IPS-NIHi11 (cell line): ENCODE measurements at places on chromosomes 6 and 20.
A peak's percentile ranks its signal among the peaks of the same experiment; 100 is the strongest.

- peak; percentile 50 for DNase-seq
Measured at GRCh38 chr6:165659945-165660856, 2.8 kb downstream of the PDE10A start.

GRCh38 chr6:16174416-16175078 is 45.7 kb downstream of the MYLIP start:
- DNase-seq: no peak

DNA sequence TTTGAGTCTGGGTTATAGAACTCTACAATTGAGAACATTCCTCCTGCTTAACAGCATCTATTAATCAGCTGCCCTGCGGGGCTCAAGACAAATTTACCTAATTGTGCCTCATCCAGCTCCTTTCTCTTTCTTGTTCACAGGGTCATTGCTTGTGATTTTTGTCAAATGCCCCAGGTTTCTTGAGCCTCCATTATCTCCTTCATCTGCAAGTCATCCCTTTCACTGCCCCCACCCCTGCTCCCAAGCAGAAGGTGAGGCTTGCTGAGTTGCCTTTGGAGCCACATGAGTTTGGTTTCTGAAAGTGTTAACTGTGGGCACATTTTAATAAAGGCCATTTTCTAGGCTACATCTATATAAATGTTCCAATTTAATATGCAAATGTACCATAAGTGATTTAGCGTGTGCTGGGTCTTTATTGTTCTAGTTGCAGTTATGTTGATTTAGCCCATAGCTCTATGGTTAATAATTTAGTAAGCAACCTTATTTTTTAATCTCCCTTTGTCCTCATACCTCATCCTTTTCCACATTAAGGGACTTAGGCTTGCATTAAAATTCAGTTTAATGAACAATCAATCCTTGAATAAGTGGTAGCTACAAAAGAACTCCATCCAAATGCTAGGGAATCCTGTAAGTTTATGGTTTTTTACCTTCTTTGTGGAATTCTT is 56.1 kb downstream of the VSTM2L start:
- DNase-seq: no peak

GRCh38 chr6:116459927-116460326 is 1.2 kb upstream of the CALHM6 start:
- no peak for DNase-seq

GRCh38 chr20:31566658-31567379 is 38.3 kb upstream of the ID1 start:
- peak; percentile 47 for DNase-seq

- no peak for DNase-seq
Measured at GRCh38 chr6:41352907-41353306, 17.5 kb downstream of the NCR2 start.

DNA sequence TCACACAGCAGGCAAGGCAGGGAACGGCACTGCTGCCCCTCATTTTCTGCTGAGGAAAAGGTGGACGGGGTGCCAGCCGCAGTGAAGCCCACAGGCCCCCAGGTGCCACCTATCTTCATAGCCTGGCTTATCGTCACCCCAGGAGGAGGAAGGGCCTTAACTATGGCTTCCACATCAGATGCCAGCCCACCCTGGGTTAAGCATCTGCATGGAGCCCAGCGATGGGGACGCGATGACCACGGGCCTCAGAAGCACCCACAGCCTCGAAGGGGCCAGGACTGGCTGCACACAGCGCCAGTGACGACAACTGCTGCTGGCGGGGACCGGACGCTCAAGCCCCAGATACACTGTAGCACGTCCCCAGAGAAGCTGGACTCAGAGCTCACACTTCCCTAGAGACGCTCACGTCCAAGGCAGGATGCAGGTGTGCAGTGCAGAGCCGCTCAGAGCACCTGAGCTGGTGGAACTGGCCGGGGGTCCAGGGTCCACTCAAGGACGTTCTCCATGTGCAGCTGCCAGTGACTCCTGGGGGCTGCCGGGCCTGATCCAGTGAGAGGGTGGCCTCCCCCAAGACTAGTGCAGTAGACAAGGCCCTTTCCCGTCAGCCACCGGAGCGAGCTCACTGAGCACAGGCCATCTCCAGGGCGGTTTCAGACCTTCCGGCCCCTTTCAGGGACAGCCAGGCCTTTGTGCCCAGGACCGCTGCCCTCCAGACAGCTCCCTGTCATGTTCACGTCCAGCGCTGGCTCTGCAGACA is 83.0 kb downstream of the YTHDF1 start:
- no peak for DNase-seq

DNA sequence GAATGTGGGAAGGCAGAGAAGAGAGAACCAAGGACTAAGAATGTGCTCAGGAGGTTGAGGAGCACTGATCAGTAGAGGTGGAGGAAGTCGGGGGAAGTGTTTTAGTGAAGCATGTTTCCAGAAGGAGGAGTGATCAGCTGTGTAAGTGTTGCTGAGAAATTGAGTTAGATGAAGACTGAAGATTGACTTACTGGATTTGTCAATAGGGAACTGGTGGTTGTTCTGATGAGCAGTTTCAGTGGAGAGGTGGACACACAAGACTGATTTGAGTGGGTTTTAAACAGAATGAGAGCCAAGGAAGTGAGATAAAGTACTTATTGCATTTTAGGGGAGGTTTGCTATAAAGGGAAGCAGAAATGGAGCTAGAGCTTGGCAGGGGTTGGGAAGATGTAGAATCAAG is 182.6 kb downstream of the CDKAL1 start:
- no peak for DNase-seq

GRCh38 chr6:161835500-161836215 is 561.8 kb upstream of the AGPAT4 start:
- DNase-seq: no peak

DNA sequence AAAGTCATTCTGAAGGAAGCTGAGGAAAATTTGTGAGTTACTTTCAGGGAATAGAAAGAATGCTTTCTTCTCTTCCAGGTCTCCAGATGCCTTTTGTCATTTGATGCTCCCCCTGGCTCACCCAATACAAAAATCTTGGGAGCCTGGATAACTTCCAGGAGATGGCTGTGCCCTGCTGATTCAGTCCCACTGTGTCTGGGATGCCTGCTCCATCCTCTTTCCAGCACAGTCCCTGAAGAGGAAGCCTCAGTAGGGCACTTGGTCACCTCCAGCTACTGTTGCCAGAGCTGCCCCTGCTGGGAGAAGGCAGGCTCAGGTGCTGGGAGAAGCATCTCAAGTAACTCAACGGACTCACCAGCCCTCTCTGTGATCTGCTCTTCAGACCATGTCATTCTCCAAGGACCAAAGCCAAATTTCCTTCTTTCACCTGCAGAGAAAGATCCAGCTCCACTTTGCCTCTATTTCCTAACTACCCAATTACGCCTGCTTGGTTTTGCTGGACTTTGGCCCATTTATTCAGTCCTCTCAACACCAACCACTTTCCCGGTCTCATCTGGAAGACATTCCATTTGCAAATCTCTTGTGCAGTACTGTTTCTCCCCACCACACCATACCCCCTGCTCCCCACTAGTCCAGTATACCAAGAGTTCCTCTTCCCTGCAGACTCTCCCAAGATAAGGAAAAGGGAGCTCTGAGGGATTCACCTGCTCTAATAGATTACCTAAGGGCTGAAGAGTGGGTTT is 53.3 kb downstream of the SLC23A2 start:
- no peak for DNase-seq

GRCh38 chr6:10847684-10848083 is 9.3 kb upstream of the MAK start:
- no peak for DNase-seq

GRCh38 chr6:17125407-17125806 is 23.6 kb downstream of the STMND1 start:
- no peak for DNase-seq

DNA sequence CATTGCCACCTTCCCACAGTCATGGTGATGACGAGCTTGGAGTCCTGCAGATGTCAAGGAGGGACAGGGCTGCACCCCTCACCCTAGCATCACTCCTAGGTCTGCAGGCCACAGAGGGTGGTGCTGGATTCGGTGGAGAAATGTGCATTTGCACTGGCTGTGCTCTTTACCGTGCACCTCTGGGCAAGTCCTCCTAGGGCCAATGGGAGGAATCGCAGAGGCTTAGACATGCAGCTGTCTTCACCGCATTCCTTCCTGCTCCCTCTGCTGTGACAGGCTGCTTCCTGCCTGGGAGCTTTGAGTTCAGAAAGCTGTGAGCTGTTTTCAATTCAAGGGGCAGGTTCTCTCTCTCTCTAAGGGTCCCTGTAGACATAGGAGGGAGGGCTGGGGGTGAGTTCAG is 85.1 kb downstream of the EDN3 start:
- DNase-seq: peak; percentile 63

DNA sequence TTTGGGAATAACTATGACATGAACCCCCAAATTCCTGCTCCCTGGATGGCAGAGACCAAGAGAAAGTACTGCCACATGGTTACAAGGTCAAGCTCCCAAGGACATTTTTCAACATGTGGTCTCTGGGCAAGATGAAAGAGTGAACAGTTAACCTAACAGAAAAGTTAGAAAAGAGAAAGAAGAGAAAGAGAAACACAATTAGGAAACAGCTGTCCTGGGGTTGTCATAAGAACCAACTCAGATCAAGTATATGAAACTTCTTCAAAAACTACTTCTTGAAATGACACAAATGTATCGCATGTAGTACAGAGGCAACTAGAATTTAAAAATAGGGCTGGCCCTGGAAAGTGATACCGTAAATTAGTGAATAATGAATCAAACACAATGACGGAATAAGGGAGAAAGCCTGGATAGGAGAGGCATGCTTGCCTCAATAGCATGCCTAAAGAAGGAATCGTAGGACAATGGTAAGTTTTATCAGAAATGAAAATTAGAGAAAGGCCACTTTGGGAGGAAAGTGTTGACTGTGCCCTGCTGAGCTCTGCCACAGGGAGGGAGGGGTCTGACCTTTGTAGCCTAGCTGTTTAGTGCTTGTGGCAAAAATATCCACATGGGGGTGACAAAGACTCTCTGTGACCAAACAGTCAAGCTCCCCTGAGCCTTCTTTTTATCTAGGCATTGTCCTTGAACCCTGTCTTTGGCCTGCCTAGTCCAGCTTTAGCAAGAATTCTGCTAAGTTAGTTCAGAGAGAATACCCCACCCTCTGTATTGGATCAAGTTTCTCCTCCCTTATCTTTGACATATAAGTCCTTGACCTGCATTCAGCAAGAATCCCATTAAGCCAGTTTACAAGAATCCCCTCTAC is 4.3 kb upstream of the DCBLD1 start:
- DNase-seq: peak; percentile 26

DNA sequence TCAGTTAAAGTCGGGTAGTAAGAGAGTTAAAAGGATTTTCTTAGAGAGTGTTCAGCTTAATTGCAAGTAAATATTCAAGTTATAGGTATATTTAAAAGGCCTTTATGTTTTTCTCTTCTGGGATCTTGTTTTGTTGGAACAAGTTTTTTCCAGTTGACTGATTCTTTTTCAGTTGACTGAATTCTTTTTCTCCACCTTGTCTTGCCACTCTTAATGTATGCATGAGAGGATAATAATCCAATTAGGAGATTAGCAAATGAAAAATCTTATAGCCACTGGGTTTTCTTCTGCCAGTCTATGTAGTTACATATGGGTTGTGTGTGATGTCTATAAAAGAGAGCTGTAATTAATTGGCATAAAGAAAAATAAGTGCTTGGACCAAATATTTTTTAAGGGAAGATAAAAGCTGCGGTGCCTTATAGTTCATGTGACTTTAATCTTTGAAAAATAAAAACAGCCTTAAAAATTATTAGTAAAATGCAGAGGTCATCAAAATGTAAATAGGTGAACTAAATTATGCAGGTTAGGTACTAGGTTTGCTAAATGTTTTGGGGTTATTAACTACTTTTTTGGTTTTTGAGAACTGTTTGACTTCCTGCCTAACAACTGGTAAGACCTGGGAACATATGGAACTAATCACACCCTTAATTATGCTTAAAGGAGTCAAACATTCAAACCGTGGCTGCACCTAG is 367.2 kb downstream of the HTR1B start:
- DNase-seq: no peak

- peak; percentile 27 for DNase-seq
Measured at GRCh38 chr6:38262026-38262425, 377.7 kb downstream of the BTBD9 start.

DNA sequence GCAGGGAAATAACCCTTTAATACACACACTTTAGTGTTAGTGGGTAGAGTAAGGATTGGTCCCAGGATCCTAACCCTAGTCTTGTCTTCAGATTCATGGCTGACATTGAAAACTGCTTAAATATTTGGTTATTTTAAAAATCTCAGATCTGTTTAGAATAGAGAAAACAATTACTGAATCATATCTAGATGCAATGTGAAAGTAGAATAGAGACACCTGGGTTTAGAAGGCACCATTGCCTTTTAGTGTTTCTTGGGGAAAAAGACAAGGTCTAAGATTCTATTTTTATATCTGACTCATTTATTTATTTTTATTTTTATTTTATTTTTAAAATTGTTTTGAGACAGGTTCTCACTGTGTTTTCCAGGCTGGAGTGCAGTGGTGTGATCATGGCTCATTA is 6.0 kb downstream of the DDX43 start:
- no peak for DNase-seq

DNA sequence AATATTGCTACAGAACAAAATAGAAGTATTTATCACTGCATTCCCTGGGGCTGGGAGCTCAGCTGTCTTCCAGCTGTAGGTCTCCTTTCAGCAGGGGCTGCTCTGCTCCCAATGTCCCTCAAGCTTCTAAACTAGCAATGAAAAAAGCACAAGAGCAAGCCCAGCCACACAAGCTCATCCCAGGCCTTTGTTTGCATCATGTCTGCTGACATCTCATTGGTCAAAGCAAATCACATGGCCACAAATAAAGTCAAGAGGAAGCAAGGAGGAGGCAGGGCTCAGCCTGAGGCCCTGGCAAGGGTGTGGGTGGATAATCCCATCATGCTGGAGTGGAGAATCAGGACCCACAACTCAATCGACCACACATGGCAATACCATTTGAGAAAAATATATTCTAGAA is 2.2 kb upstream of the BFSP1 start:
- DNase-seq: peak; percentile 76

- DNase-seq: no peak
Measured at GRCh38 chr6:40695750-40696415, 108.7 kb upstream of the LRFN2 start.

DNA sequence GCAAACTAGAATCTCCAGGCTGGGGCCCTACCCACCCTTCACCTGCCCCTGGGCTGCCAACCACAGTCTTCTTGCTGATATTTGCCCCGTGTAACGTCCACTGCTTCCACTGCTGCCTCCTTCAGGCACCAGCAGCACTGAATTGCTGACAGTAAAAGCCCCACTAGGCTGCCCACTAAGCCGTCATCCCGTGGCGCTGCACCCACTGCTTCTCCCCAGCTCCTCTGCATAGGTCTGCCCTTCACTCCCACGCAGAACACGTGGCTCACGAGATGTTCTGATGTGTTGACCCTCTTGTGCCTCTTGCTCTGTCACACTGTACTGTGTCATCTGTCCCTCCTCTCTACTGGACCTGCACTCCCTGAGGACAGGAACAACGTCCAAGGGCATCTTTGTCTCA is 86.3 kb upstream of the HIVEP1 start:
- DNase-seq: peak; percentile 14

GRCh38 chr6:84645563-84646266 is 118.7 kb downstream of the TBX18 start:
- DNase-seq: no peak

DNA sequence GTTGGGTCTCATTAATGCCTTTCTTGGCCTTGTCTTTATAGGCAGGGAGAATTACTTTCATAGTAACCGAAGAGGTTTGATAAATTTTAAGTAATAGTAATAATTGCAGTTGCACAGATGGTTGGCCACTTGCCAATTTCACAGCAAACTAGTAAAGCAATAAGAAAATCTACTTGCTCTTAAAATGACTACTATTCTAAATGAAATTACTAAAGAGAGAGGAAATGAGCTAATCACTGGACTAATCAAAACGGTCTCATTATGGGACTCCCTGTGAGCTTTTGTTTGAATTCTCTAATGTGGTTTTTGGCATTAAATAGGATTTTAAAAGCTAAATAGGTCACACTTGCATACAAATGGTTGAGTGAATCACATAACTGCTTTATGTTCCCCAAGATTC is 227.4 kb upstream of the PLN start:
- no peak for DNase-seq
